ENCODE measurements at places on chromosomes 6 and 20. TPM values are rescaled to one million over a fixed set of nuclear protein-coding genes. Genes with fewer than 3 reads are reported as not detected.

The NKX2-4 gene
- total RNA-seq: not detected

The APCDD1L gene
- 0.26 TPM for total RNA-seq

The MUC22 gene
- total RNA-seq: not detected

The SLCO4A1 gene
- total RNA-seq: 10.4 TPM

The ZBTB9 gene
- 6.1 TPM for total RNA-seq

The ABCF1 gene
- 53.0 TPM for total RNA-seq

The RPL10A gene
- total RNA-seq: 2,048 TPM

The SLC16A10 gene
- total RNA-seq: not detected

The PPP1R14C gene
- 0.04 TPM for total RNA-seq

The CALHM4 gene
- 0.28 TPM for total RNA-seq

The CLPSL2 gene
- not detected for total RNA-seq

The STMN3 gene
- total RNA-seq: 3.1 TPM

The TNFRSF21 gene
- 24.0 TPM for total RNA-seq

The NKAPL gene
- total RNA-seq: 1.2 TPM

The ELOVL2 gene
- total RNA-seq: not detected

The GPLD1 gene
- not detected for total RNA-seq

The FGD2 gene
- not detected for total RNA-seq

The UTRN gene
- total RNA-seq: 250 TPM

The CDC5L gene
- 21.1 TPM for total RNA-seq

The ESR1 gene
- 0.04 TPM for total RNA-seq

The HLA-DOA gene
- not detected for total RNA-seq

The RIMS4 gene
- not detected for total RNA-seq

The WFDC10B gene
- not detected for total RNA-seq

The BAK1 gene
- 21.9 TPM for total RNA-seq

The ZC2HC1B gene
- total RNA-seq: not detected

The ATP6V1G2 gene
- 0.59 TPM for total RNA-seq

The KIF13A gene
- total RNA-seq: 88.5 TPM

The BNIP5 gene
- not detected for total RNA-seq

The KIFC1 gene
- total RNA-seq: 40.4 TPM

The SNRPB2 gene
- total RNA-seq: 62.3 TPM

The SLC2A10 gene
- 6.5 TPM for total RNA-seq

The TPBG gene
- 9.0 TPM for total RNA-seq
